ENCODE measurements at places on chromosomes 2 and 18.

- no peak for DNase-seq
These were observed 424.6 kb upstream of the VRK2 start for GRCh38 chr2:57622009-57622408.

DNA sequence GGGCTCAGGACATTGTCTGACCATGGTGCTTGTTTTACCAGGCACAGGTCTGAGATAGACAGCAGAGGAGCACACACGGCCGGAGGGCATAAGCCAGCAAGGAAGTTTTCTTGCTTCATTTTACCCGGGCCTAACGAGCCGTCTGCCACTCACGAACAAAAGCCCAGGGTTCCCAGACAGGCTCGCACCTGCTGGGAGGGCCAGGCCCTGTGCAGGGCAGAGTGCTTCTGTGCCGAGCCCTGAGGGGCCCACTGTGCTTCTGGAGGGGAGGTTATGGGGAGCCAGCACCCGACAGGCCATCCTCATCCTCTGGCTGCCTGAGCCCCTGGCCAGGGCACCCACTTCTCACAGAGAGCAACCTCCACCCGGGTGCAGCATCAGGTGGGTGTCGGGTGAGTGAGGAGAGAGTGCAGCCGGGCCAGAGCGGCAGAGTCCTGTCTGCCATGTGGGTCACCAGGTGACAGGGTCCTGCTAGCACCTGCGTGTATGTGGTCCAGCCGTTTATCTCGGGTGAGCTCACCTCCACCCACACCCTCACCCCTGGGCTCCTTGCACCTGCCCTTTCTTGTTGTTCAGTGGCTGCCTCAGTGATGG is 297.9 kb downstream of the NDUFA10 start:
- DNase-seq, result no peak

GRCh38 chr2:191298306-191298705 is 53.1 kb downstream of the MYO1B start:
- DNase-seq, result no peak

GRCh38 chr2:188582211-188582610 is 290.5 kb downstream of the GULP1 start:
- no peak for DNase-seq

DNA sequence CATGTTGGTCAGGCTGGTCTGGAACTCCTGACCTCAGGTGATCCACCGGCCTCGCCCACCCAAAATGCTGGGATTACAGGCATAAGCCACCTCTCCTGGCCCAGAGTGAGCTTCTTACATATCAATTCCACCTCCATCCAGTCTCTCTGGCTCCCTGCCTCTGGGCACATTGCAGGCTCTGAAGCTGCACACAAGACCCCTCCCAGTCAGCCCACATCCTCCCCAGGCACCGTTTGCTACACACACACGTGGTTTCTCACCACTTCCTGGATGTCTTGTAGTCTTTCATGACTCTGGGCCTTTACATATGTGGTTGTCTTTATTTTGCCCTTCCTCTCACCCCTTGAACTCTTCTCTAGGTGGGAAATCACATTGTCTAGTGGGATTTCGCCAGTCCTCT is 64.0 kb upstream of the CABLES1 start:
- no peak for DNase-seq

- DNase-seq, result no peak
These were observed 78.5 kb downstream of the TANC1 start for GRCh38 chr2:159046966-159047365.

GRCh38 chr2:128780434-128781080 is 461.9 kb upstream of the HS6ST1 start:
- DNase-seq, result no peak

DNA sequence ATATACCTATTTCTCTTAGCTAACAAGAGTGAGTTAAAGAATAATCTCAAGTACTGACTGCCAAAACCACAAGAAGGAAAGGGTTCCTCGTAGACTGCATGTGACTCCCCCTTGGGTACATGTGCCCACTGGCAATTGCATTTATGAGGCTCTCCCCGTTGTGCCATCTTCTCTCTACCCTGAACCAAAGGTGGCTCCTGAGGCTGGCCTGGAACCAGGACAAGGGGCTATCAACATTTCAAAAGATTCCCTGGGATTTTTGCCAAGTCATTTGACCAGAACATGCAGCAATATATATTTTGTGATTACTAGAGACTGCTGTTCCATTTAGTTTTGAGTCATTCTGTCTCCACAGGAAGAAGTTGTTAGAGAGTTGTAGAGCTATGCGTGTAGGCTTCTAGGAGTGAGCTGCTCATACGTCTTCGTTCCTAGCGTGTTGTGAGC is 45.8 kb downstream of the LAMA3 start:
- no peak for DNase-seq

DNA sequence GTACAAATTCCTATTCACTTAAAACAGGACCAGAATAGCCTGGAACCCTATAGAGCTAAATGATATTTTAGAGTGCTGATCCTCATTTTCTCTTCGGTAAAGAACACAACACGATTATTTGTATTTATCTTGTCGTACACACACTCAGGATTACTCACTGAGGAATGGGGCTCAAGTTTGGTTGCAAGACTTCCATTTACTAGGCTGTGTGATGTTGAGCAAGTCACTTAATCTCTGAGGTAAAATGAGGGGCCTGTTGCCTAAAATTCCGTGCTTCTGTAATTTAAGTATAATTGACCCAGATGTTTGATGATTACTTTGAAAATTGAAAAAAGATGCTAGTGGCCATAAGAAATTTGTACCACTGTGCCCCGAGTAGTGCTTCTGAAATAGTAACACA is 42.6 kb upstream of the MAP4K3 start:
- no peak for DNase-seq

DNA sequence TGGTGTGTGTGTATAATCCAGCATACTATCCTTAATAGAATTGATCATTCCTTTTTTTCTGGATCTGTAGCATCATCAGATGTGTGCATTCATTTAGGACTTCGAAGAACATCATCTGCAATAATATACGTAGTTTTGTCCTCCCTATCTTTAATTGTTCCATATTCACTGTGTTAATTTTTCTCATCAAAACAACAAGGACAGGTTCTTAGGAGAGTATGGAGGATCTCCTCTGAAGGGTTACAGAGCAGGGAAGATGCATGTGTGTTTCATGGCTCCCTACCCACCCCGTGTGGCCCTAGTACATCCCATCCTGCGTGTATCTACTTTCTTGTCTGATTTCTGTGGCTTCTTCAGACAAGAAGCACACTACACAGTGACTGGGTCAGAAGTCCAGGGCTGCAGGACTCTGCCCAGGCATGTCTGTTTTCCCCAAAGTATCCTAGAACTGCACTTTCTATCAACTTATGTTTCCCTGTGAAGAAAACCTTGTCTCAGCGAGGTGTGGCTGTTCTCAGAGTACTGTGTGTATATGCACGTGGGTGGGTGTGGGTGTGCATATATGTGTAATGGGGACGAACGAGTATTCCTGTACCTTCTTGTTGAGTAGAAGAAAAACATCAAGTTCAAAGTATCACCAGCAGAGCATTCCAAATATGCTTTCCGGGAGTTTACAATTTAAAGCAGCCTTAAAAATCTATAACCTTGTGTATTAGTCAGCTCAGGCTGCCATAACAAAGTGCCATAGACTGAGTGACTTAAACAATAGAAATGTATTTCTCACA is 220.4 kb upstream of the FOSL2 start:
- no peak for DNase-seq

DNA sequence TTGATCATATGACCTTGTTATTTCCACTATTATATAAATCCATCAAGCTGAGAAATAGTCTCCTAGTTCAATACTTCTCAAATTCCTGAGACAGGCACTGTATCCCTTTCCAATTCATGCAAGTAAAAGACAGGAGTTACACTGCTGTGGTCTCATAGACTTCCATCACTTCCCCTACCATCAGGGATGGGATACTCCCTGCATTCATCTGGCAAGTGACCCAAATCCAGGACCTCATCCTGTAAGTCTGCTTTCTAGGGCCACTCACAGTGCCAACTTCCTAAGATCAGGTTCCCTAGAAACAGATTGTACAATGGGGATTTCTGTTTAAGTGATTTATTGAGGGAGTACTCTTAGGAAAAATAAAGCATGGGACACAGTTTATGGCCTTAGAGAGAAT is 424.0 kb upstream of the CDH7 start:
- DNase-seq, result no peak

- DNase-seq, result peak; percentile 9
These were observed at the start of the genes ABCG5 and ABCG8 for GRCh38 chr2:43838560-43839267. Gene ABCG5 (minus strand): TSS chr2:43838839. CDS start chr2:43838679, 160 bp downstream. Gene ABCG8 (plus strand): TSS chr2:43838971. CDS start chr2:43839054, 83 bp downstream.

- no peak for DNase-seq
These were observed 28.3 kb upstream of the PEX13 start for GRCh38 chr2:60989259-60989658.

- no peak for DNase-seq
These were observed 204.2 kb downstream of the EN1 start for GRCh38 chr2:118643294-118643693.

DNA sequence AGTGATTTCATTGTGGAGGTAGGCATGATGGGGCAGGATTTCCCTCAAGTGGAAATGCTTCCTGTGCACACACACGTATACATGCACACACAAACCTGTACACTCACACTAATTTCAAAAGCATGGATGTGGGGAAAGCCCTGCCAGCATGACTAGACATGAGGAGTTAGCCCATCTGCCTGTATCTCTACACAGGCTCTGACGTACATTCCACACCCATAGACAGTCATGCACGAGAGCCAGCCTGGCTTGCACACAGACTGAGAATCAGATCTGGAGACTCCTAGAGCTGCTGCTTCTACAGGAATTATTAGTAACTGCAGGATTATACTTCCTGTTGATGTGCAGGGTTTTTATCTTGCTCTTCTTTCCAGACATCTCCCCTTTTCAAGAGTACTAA is 27.3 kb upstream of the NFU1 start:
- DNase-seq, result peak; percentile 86

DNA sequence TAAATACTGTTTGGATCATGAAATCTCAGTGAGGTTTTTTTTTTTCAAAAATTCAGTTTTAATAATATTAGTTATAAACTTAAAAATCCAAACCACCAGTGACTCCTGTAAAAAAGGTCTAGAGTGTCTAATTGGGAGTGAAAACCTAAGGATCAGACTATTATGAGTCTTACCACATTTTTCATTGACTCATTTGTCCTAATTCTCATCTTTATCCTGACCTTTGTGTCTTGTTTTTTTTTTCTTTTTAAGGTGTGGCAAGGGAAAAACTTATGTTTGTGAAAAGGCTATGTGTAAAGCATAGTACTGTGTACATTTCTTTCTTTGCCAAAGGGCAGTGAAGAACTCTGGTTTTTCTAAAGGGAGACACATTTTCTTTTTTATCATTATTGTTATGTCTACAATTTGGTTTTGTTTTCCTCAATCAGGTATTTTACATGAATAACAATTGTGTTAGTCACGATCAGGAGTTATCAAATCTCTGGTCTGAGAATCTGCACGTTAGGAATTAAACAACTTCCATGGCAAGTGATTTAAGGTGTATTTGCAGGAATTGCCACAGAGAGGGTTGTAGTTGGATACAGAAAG is 52.6 kb downstream of the RHBDD1 start:
- DNase-seq, result no peak

- no peak for DNase-seq
These were observed 234.0 kb downstream of the DYM start for GRCh38 chr18:49226243-49227000.

DNA sequence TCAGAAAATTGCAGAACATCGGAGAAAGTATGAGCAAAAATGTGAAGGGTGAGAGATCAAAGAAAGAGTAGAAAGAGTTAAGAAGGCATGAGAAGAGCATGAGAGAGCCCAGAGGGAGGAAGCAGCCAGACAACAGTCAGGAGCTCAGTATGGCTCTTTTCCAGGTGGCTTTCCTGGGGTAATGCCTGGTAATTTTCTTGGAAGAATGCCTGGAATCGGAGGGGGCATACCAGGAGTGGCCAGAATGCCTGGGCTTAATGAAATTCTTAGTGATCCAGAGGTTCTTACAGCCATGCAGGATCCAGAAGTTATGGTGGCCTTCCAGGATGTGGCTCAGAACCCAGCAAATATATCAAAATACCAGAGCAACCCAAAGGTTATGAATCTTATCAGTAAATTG is 271.8 kb upstream of the TFPI start:
- no peak for DNase-seq

- no peak for DNase-seq
These were observed 324.0 kb upstream of the REG3G start for GRCh38 chr2:78701546-78701945.

- DNase-seq, result no peak
These were observed 206.0 kb downstream of the HDAC4 start for GRCh38 chr2:239194731-239195317.

DNA sequence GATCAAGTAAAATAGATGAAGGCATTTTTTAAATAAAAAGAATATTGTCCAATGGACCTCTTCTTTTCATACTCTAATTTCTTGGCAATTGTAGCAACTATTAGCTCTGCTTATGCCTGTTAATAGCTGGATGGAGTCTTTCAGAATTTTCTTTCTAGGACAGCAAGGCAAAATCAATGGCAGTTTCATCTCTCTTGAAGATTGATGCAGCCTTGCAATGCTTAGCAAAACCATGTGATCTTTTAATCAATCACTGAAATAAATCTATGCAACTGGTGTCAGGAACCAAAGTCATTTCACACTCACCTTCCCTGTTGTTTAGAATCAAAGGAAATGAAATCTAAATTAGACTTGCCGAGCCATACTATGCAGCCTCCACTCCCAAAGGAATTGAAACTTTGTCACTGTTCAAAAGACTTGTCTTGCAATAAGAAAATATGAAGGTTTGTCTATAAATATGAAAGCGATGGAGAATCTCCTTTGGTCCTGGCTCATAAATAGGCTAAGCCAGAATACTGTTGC is 16.2 kb downstream of the RPRM start:
- DNase-seq, result no peak

DNA sequence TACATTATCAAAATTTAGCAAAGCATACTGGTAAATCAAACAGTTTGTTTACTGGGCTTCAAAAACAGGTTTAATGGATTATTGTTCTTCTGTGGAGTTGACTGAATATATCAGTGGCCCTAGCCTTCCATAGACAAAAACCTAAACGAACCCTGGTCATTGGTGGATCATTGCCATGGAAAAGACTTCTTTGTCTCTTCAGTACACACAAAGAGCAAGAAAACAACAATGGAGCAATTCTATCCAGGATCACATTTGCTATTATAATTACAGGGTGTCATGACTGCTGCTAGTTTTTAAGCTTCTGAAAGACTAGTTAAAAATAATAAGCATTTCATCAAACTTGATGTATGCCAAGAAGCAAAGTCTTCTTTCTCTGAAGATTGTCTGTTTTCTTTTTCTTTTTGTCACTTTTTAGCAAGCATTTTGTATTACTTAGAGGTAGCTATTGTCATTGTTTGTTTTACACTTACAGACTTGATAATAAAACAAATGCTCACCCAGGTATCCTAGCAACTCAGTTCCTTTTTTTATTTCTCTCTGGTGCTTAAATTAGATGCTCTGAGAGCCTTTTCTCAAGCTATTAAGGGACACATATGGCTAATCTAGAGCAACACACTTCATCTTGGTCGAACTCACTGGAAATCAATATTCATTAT is 1228.7 kb upstream of the DDX18 start:
- DNase-seq, result no peak

GRCh38 chr2:237616734-237617586 is 10.4 kb upstream of the LRRFIP1 start:
- DNase-seq, result peak; percentile 82

- no peak for DNase-seq
These were observed 169.3 kb upstream of the NXPH2 start for GRCh38 chr2:138949517-138949916.

- DNase-seq, result no peak
These were observed 129.3 kb downstream of the GLI2 start for GRCh38 chr2:120864981-120865380.

- DNase-seq, result peak; percentile 45
These were observed 70.6 kb upstream of the ASAP2 start for GRCh38 chr2:9135822-9136558.

GRCh38 chr2:150109912-150110311 is 377.6 kb downstream of the RND3 start:
- DNase-seq, result no peak

All from AG20443 (cell line).